ENCODE measurements at places on chromosomes 2 and 18. TPM values are rescaled to one million over a fixed set of nuclear protein-coding genes. Genes with fewer than 3 reads are reported as not detected.
A peak's percentile ranks its signal among the peaks of the same experiment; 100 is the strongest.

GRCh38 chr2:196468394-196468793 is 171.1 kb upstream of the CCDC150 start:
- no peak for DNase-seq
- H3K27me3 ChIP-seq, result peaks cover 50% of the 10 kb centered on the region
- no peaks in the 10 kb centered on the region for H3K36me3 ChIP-seq
- no peak overlapping the region for H3K4me3 ChIP-seq
- no peak overlapping the region for H3K27ac ChIP-seq
- H3K4me1 ChIP-seq, result no peaks in the 10 kb centered on the region

ANKRD29 gene
- not detected for total RNA-seq

GRCh38 chr2:231057590-231057989 is 923 bp downstream of the PSMD1 start:
- H3K27me3 ChIP-seq, result no peaks in the 10 kb centered on the region
- no peak for DNase-seq
- peak overlapping the region; percentile 71 for H3K27ac ChIP-seq
- peaks cover 46% of the 10 kb centered on the region for H3K4me1 ChIP-seq
- H3K36me3 ChIP-seq, result peaks cover 12% of the 10 kb centered on the region

DNA sequence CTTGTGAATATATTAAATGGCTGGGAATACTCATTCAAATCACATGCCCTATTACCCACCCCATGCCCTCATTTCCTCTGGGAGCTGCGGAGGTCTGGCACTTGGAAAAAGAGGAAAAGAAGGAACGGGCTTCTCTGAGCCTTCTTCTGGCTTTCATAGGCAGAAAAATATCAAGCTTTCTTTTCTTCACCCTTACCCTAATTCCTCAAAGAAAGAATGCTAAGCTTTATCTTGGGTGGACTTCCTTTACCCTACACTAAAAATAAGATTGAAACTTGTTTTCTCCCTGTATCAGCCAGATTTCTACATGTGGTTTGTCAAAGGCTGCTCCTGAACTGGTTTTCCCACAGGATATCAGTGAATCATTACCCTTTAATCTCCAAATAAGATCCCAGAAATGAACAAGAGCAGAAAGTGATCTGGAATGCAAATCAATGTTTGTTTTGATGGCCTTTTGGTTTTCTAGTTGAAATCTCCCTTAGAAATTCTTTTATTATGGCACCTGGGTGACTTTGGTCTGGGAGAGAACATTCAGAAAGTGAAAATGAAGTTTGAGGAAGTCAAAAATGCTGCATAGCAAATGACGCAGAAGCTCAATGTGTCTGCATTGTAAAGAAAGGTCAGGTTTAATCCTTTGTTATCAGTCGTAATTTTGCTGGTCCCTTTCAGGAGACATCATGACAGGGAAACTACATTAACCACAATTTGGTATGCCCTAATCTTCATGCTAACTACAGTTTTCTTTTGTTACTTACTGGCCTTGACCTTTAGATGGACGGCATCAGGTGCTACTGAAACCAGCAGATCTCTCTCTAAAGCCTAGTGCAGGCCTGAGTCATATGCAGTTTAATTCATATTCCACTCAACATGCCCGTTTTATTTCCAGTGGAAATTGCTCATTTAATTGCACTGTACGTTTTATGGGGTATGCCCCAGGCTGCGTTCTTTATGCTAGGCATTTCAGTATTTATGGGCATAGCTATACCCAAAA is 46.6 kb upstream of the HNRNPA3 start:
- no peaks in the 10 kb centered on the region for H3K36me3 ChIP-seq
- H3K27me3 ChIP-seq, result peaks cover 3% of the 10 kb centered on the region
- no peak for DNase-seq
- peak overlapping the region; percentile 54 for H3K27ac ChIP-seq
- peak overlapping the region; percentile 38 for H3K4me3 ChIP-seq
- peaks cover 33% of the 10 kb centered on the region for H3K4me1 ChIP-seq

DNA sequence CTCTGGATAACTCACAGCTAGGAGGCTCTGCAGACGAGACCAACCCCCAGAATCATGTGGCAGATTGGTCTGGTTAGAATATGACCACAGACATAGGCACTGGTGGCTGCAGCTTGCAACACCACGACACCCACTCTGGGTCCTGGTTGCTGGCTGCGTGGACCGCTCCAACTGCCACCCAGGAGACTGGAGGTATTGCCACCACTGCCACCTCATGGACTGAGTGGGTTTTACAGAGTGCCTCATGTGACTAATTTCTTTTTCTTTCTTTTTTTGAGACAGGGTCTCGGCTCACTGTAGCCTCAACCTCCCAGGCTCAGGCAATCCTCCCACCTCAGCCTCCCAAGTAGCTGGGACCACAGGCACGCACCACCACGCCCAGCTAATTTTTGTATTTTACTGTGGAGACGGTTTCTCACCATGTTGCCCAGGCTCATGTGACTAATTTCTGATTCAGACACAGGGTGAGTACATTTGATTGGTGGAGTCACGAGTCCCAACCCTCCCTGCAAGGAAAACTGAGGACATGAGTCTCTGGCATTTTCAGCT is 29.9 kb upstream of the NT5DC4 start:
- no peaks in the 10 kb centered on the region for H3K36me3 ChIP-seq
- H3K27me3 ChIP-seq, result no peaks in the 10 kb centered on the region
- H3K27ac ChIP-seq, result peak overlapping the region; percentile 72
- H3K4me1 ChIP-seq, result peaks cover 32% of the 10 kb centered on the region
- peak overlapping the region; percentile 20 for H3K4me3 ChIP-seq

DNA sequence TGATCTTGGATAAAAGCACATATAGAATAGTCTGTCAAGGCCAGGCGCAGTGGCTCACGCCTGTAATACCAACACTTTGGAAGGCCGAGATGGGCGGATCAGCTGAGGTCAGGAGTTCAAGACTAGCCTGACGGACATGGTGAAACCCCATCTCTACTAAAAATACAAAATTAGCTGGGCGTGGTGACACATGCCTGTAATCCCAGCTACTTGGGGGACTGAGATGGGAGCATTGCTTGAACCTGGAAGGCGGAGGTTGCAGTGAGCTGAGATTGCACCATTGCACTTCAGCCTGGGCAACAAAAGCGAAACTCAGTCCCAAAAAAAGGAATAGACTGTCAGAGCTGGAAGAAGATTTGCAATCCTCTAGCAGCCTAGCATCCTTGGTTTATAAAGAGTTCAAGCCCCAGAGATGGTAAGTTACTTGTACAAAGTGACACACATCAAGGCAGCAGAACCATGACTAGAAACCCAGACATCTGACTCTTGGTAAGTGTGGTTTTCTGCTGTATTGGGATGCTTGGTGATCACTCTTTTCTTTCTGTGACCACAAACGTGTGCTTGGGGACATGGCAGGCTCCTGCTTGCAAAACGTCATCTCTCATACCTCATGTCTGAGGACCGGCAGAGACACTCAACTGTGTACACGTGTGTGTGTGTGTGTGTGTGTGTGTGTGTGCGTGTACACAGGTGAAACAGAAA is 69.0 kb downstream of the OSBPL6 start:
- no peak overlapping the region for H3K4me3 ChIP-seq
- DNase-seq, result no peak
- peaks cover 6% of the 10 kb centered on the region for H3K27me3 ChIP-seq
- no peaks in the 10 kb centered on the region for H3K36me3 ChIP-seq
- no peaks in the 10 kb centered on the region for H3K4me1 ChIP-seq

- no peaks in the 10 kb centered on the region for H3K36me3 ChIP-seq
- H3K27ac ChIP-seq, result no peak overlapping the region
- no peak for DNase-seq
- H3K4me1 ChIP-seq, result no peaks in the 10 kb centered on the region
- no peak overlapping the region for H3K4me3 ChIP-seq
- peaks cover 59% of the 10 kb centered on the region for H3K27me3 ChIP-seq
These were observed 7.2 kb downstream of the FHOD3 start for GRCh38 chr18:36304723-36305122.

G6PC2 gene
- total RNA-seq, result not detected

- no peak overlapping the region for H3K27ac ChIP-seq
- H3K4me1 ChIP-seq, result peaks cover 10% of the 10 kb centered on the region
- H3K4me3 ChIP-seq, result no peak overlapping the region
- H3K27me3 ChIP-seq, result peaks cover 11% of the 10 kb centered on the region
These were observed 92.2 kb upstream of the MBOAT2 start for GRCh38 chr2:9095690-9096089.

CYP27C1 gene
- not detected for total RNA-seq

PRSS56 gene
- not detected for total RNA-seq

Data from activated T-helper 1 cell treated with anti-CD3 and anti-CD28 coated beads, Interleukin-12 subunit alpha, Interleukin-12 subunit beta, Interleukin-2, Interleukin-4 antibody, amounts not matched to agents 30 ng/mL and 10 ng/mL and 1 ng/mL, durations not matched to agents 14 hours and 24 hours and 36 hours (primary cell).